ENCODE measurements at places on chromosomes 3 and 15.
A peak's percentile ranks its signal among the peaks of the same experiment; 100 is the strongest.

DNA sequence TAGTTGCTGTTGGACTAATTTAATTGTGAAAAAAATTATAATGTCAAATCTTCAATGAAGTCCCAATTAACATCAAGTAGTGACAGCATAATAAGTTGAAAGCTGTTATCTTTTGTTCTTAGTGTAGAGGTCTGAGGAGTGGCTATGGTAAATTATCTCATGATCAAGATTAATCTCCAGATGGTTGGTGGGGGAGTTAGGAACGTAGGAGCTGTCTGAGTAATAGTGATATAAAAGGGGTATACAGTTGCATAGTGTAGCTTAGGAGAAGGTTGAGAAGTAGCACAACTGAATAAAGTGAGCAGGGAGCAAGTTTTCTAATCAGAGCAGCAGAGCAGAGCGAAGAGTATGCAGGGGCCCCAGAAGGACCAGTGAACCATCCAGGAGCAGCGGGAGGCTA lies 19.5 kb downstream of the TMOD2 start:
- ATAC-seq = no peak

- ATAC-seq = no peak
These were observed 646.0 kb downstream of the TUSC7 start for GRCh38 chr3:117355566-117355965.

- peak; percentile 65 for ATAC-seq
These were observed 28.4 kb downstream of the CCDC12 start for GRCh38 chr3:46947981-46948791.

DNA sequence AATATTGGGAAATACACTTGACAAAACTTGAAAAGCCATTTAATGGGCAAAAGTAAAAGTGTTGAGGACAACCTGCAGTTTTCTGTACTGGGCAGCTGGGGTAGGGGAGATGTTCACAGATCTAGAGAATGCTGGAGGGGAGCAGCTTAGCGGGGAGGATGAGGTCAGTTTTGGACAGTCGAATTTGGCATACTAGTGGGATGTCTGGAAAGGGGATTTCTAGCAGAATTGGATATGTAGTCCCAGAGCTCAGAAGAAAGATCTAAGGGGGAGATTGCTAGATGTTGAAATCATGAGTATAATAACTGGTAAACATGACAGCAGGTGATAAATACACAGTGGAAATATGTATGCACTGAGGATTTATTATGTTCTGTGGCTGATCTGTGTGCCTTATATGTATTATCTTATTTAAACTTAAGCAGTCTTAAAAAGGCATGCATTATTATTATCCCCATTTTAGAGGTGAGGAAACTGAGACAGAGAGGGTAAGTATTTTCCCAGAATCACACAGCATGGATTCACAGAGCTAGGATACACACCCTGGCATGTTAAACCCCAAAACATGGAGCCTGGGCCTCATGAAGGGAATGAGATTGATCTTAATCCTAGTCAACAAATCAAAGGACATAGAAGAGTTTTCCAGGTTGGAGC lies 42.7 kb downstream of the TLNRD1 start:
- ATAC-seq = no peak

GRCh38 chr15:80997692-80998091 lies 3.0 kb upstream of the TLNRD1 start:
- no peak for ATAC-seq

DNA sequence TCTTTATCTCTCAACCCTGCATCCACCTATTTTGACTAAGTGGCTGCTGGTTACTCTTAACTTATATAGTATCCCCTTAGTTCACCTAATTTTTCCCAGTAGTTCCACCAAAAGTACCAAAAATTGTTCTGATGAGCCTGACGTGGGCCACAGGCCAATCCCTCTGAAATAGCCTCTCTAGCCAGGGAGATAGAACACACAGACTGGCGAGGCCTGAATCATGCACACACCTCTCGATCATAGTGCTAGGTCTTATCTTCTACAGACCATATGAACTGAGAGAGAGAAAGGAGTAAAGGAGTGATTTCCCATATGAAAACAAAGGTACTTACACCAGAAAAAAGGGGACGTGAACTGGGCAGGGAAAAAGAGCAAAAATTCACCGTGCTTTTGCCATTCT lies 72.5 kb upstream of the ADAMTS9 start:
- ATAC-seq = no peak

DNA sequence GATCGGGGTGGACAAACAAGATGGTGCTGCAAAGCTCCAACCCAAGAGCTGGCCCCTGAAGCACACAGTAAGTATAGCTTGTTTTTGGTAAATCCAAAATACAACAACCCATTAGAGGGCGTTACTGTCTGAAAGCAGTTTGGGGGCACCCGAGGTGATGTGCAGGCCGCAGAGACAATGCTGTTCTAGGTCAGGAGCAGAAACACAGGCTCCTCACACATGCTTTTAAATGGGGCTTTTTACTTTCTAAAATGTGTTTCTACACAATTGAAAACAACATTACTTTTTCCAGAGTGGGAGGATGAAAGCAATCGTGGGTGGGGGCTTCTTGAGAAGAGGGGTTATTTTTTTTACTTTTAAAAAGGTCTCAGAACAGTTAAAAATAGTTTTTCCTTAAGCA lies 1029.3 kb upstream of the CFAP20DC start:
- ATAC-seq = no peak

- ATAC-seq = peak; percentile 14
These were observed 607 bp upstream of the IMP3 start for GRCh38 chr15:75640483-75641178.

DNA sequence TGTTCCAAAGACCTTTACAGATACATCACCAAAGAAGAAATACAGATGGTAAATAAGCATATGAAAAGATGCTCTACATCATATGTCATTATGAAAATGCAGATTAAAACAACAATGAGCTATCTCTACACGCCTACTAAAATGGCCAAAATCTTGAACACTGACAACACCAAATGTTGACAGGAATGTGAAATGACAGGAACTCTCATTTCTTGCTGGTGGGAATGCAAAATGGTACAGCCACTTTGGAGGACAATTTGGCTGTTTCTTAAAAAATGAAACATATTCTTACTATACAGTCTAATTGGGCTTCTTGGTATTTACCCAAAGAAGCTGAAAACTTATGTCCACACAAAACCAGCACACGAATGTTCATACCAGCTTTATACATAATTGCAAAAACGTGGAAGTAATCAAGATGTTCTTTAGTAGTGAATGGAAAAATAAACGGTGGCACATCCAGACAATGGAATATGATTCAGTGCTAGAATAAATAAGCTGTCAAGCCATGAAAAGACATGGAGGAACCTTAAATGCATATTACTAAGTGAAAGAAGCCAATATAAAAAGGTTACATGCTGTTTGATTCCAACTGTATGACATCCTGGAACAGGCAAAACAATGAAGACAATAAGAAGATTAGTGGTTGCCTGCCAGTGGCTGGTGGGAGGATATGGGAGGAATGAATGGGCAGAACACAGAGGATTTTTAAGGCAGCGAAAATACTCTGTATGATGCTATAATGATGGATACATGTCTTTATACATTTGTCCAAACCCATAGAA lies 81.3 kb upstream of the NEDD4 start:
- ATAC-seq = no peak

DNA sequence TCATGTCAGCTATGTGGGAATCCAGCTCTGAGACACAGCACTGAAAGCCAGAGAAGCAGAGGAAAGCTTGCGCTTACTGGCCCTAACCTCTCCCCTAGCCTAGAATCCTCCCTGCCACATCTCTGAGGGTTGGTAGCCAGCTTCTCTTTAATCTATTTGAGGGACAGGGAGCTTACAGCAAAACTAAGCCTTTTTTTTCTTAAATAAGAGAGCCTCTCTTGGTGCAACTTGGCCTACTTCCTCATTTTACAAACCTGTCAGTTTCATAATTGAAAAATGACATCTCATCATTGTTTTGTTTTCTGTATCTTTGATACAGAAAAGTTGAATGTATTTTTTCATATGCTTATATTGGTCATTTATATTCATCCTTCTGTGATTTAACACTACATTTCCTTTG lies 193.9 kb downstream of the ZNF621 start:
- ATAC-seq = no peak

DNA sequence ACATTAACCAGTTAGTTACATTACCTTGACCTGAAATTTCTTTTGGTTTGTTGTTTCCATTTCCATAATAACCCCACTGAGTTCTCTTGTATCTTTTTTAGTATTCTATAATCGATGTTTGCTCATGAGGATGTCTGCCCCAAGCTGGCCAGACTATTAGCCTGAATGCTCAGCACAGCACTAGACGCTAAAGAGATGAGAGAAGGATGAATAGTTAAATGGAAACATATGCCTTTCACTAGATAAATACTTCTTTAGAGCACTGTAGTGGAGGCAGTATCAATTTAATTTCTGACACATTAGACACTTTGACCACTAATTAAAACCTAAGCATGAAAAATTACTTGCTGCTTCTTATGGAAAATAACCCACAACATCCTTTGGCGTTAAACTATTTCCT lies 654.9 kb upstream of the KCNMB2 start:
- no peak for ATAC-seq

All from esophagus mucosa (tissue), 1 donor.